ENCODE measurements at places on chromosomes 11 and 22. TPM values are rescaled to one million over a fixed set of nuclear protein-coding genes. Genes with fewer than 3 reads are reported as not detected.

The SCGB1D2 gene
- total RNA-seq: 6.0 TPM

The FJX1 gene
- 10.0 TPM for total RNA-seq

The TREH gene
- total RNA-seq: 0.13 TPM

The LRRC10B gene
- total RNA-seq: not detected

The TBX1 gene
- not detected for total RNA-seq

The SPDYC gene
- total RNA-seq: not detected

The SCGB2A2 gene
- total RNA-seq: not detected

The OOSP1 gene
- not detected for total RNA-seq

The CALCA gene
- total RNA-seq: not detected
